Left hindlimb (tissue), 1 donor: ENCODE measurements at places on chromosomes 2 and 18.

DNA sequence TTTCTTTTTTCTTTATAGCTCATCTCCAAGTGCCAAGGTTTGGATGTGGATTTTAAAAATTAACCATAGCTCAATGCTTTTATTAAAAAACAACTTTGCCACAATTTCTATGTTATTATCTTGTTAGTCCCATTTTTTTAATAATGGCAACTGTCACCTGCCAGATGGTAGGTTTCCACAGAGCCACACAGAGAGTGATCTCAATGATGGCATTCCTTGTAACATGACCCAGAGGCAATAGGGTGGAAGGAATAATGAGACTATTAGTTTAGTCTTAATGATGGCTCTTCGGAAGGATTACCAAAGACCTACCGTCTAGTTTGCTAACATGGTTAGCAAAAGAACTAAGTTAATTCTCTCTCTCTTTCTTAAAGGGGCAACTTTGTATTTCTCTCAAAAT lies 64.0 kb downstream of the REL start:
- DNase-seq, result no peak

DNA sequence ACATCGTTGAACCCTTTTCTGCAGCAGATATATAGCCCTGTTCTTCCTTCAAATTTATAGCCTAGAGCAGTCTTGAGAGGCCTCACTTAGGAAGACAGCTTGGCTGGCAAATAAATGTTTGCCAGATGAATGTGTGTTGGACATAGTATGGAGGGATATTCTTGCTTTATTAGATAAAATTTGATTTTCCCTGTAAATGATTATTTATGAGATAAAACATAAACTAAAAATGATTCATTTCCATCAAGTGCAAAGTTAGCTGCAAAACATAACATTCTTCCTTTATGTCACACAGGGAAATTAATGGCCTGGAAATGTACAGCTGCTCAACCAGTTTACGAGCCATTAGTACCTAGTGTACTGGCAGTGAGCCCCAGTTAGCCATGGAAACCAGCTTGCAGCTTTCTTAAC lies 82.5 kb downstream of the LIMS1 start:
- DNase-seq, result no peak

DNA sequence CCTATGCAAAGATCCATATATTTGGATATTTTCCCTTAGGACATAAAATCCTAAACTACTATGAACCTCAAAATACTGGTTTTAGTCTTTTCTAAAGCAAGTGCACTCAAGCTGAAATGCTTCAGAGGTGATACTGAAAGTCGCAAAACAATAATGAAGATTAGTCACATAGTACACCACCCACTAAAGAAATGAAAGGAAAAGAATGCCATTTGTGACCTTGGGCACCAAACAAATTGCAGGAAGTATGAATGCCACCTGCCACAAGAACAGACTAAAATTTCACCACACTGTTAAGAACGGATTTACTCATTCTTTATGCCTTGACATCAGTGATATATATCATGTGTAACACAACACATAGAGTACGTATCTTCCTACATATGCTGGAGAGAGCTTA lies 161.5 kb downstream of the ZNF521 start:
- DNase-seq, result no peak

DNA sequence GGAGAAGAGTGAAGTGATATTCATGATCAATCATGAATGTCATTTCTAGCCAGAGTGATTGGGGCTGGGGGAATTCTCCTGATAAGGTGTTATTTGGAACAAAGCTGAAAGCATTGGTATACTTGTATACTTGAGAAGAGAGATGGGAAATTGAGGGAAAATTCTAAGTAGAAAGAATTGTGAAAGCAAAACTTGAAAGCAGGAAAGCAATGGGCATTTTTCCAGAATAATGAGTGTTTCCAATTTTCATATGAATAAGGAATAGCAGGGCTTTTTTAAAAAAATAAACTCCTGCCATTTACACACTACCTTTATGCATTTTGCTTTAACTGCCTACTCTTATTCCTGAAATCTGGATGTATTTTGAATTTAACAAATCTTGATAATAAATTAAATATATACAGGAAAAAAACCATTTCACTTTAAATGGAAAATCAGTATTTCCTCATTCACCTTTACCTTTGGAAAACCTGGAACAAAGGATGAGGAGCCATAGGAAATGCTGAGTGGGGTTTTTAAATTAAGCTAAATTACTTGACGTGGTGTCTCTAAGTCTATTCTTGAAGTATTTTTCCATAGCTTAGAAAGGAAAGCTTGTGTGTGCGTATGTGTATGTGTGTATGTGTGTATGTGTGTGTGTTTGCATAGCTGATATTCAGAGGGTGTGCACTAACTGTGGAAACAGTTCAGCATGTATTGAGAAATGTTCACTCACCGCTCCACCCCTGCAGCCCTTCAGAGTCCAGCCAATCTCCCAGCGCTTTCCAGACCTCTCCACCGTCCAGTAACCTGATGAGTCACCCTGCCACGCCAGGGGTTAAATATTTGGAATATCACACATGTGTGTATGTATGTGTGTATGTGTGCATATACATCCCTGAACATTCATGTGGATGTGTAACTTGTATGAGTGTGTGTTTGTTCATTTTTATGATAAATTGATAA lies 427.3 kb downstream of the THSD7B start:
- DNase-seq, result no peak

DNA sequence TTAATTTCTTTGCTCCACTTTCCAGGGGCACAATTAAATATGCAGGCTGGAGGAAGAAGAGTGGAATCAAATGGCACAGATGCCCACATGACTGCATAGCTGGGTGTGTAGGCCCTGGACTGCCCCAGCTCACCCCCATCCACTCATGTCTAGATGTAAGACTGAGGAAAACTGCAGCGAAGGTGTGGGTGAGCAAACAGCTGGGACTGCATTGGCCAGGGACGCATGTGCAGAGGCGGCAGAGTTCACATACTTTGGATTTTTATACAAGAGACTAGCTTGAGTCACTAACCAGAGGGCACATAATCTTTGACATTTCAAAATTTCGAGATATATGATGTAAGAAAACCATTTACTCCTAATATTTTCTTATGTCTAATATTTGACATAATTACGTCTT lies 60.1 kb downstream of the SPIRE1 start:
- peak; percentile 34 for DNase-seq

DNA sequence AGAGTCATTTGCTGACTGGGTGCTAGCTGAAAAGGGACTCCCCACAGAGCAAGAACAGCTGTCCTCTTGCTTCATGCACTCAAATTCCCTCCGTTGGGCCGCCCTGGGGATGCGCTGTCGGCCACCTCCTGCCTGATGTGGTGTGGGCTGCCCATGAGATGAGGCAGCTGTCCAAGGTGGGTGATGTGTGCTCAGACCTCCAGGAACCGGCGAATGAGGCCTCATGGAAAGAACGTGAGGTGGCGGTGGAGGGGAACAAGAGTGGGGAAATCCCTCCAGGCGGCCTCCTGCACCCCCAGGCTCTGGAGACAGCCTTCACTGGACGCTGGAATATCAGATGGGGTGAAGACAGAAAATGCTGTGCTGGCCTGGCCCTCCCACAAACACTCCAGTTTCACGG lies 79.8 kb downstream of the LONRF2 start:
- DNase-seq, result no peak

GRCh38 chr2:206438196-206438724 lies 5.1 kb upstream of the ADAM23 start:
- DNase-seq, result no peak

- DNase-seq, result no peak
Observed at GRCh38 chr18:68234131-68234530, 480.8 kb downstream of the TMX3 start.

GRCh38 chr2:230060672-230061293 lies 7.9 kb downstream of the SLC16A14 start:
- no peak for DNase-seq

DNA sequence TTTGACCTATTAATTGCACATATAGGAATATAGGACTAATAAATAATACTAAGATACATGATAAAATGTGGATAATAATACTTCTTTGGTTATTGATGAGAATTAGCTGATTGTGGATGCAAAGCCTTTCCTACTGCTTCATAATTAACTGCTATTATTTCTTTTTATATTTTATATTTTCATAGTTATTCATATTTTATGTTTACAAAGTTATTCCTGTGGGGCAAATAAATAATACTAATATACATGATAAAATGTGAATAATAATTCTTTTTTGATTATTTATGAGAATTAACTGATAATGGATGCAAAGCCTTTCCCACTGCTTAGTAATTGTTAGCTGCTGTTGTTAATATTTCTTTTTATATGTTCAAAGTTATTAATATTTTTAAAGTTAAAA lies 146.7 kb downstream of the EHBP1 start:
- no peak for DNase-seq

DNA sequence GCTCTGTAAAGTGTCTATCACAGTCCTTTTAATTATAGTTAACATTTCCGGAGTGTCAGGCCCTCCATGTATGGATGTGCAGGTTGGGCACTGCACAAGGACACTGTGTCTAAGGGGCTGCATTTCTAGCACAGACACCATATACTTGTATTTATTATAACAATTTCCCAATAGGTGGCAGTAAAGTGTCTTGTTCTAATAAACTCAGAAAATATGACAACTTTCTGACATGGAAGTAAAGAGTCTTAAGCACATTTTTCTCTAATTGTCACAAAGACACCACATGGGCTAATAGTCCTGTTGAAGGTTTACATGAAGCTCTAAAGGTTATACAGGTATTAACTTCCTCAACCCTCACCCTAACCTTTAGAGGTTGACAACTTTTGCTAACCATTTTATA lies 156.6 kb downstream of the DYSF start:
- peak; percentile 8 for DNase-seq

GRCh38 chr2:227106845-227107759 lies 56.9 kb downstream of the COL4A4 start:
- DNase-seq, result peak; percentile 42

DNA sequence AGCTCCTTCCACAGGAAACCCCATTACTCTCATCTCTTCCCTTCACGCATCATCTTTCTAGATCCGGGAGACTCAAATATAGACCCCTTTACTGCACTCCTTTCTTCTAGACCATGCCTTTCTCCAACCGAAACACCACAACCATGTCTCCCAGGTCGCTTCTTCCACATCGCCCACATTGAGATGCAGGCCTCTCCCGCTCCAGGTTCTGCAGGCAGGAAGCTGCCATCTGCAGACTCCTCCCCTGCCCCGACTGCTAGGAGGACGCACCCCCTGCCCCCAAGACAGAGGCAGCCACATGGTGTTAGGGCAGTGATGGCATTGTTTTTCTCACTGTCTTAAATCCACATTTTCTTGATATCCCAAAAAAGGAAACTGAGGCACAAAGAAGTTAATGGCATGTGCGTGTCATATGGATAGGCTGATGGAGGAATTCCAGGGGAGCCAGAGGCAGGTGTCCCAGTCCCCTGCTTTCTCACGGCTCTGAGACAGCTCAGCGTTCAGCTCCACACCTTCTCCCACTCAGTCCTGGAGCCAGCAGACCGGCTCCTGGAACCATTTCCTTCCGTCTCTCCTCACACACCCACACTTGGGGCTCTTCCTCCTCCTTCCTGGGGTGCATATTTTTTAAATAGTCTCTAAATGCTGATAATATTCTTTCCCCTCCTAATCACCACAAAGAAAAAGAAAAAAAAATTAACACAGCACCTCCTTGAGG lies 438.4 kb downstream of the EIPR1 start:
- DNase-seq, result no peak

GRCh38 chr2:153145470-153145978 lies 333.0 kb downstream of the RPRM start:
- no peak for DNase-seq

DNA sequence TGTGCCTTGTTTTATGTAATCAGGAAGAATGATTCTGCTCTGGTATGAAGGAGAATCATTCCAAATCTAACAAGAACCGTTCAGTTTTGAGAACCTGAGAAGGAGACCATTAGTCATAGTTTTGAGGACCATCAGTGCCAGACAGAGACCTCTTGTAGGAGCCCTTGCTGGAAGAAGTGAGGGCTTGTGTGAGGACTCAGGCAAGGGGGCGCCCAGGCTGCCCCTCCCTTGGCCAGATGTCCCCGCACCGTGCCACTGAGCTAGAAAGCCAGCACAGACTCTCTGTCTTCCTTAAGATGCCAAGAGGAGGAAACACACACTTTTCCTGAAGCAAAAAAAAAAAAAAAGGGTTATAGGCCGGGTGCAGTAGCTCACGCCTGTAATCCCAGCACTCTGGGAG lies 55.7 kb upstream of the SLC39A10 start:
- DNase-seq, result peak; percentile 38

GRCh38 chr2:60468382-60469085 lies 84.9 kb downstream of the BCL11A start:
- no peak for DNase-seq

GRCh38 chr18:46071653-46072375 lies at the start of gene PSTPIP2:
Gene PSTPIP2, minus strand, starts transcription at chr18:46072260. Its CDS starts 72 bp downstream, at chr18:46072188.
- DNase-seq, result peak; percentile 75

- DNase-seq, result peak; percentile 93
Observed at GRCh38 chr2:189254268-189254883, 74.8 kb upstream of the COL5A2 start.

DNA sequence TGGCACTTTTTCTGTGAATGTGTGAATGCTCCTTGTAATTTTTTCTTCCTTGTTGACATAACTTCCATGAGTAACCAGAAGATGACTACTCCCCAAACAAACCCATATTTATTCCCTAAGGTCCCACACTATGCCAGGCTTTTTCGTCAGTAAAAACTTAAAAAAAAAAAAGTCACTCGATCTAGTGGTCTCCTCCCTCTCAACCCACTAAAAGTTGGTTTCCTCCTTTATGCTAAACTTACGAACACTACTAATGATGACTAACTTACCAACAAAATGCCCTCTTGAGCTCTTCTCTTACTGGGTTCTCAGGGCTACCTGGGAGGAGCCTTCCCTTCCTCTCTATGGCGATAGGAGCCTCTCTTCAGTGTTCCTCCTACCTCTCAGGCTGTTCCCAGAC lies 18.2 kb downstream of the ACVR1 start:
- no peak for DNase-seq

DNA sequence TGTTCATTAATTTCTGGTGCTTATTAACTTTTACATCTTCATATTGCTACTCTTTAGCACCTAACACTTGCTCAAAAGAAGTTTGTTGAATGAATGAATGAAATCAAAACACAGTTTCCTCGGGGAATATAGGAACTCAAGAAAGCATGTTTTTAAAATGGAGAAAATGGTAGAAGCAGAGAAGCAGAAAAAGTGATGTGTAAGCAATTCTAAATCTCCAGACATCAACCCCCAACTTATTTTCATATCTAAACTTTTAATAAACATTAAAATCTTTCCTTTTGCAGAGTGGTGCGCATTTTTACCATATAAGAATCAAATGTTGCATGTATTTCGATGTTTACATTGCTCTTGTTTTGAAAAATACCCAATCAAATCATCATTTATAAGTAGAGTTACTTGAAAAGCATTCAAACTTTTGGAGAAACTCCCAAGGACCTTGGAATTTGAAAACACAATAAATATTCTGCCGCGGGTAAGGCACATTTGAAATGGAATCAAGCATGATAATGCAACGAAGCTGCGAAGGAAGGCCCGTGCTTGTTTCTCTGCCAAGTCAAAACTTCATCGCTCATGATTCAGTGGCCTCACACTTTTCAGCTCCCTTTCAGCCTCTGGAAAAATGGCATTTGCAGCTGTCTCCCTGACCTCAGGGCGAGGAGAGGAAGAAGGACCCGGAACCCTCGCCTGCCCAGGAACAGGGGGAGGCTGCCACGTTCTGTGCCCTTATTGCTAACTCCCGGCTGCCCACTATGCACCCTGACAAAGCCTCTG lies 26.7 kb upstream of the SMIM21 start:
- no peak for DNase-seq

GRCh38 chr2:11596801-11597200 lies 63.0 kb downstream of the GREB1 start:
- DNase-seq, result no peak
